ENCODE measurements at places on chromosomes 16 and 17. TPM values are rescaled to one million over a fixed set of nuclear protein-coding genes. Genes with fewer than 3 reads are reported as not detected.

- no peak for DNase-seq
These were observed 103.3 kb downstream of the ABCC6 start for GRCh38 chr16:16120044-16120381.

DNA sequence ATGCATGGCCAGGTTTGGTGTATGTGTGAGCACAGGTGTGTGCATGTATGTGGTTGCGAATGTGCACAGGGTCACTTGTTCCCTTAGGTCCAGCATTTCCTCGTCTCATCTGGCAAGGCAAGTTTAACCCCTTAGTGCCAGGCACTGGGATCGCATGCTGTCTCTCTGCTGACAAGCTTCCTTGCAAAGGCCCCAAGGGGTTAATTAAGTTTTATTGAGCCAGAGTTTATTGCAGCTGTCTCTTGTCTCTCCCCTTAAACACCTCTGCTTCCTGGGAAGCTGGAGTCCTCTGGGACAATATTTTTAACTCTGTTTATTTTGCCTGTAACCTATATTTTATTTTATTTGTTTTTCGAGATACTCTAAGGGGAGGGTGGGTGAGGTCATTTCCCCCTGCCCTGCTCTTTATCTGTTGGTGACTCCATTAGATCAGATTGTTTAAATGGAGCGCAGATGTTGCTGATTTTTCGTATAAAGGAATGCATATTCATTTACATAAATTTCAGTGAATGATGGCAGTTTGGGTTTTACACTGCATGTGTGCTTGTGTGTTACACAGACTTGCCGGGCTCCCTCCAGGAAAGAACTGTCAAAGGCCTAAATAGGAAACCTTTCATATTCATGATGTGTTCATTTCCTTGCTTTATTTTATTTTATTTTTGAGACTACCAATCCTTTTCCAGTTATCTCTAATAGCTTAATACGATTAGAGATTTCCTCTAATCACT, 99.7 kb downstream of the CBLN1 start:
- DNase-seq = peak; percentile 4

GRCh38 chr16:14955546-14956231, 18.4 kb downstream of the NPIPA1 start:
- DNase-seq = no peak

- no peak for DNase-seq
These were observed 66.6 kb upstream of the ARL4D start for GRCh38 chr17:43332230-43332629.

GRCh38 chr17:43578699-43579565, 32.8 kb upstream of the ETV4 start:
- DNase-seq = peak; percentile 63

GRCh38 chr17:8118769-8119580, 661 bp upstream of the ALOXE3 start:
- no peak for DNase-seq

GRCh38 chr17:32323811-32324491, 18.0 kb downstream of the C17orf75 start:
- DNase-seq = no peak

DNA sequence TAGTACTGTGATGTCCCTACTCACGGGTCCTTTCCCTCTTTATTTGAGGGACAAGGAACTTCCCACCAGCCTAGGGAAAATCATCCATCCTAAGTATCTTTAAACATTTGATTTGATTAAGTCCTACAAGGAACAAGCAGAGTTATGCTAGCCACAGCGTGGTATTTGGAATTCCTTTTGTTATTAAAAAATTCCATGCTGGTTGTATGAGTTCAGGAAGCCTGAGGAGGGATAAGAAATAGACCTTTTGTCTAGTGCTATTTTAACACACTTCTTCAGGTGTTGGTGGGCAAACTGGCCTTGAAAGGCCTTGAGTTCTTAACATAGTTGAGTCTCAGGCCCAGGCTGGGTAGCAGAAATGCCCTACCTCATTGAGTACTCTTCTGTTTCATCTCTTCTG, 105.4 kb upstream of the TBX2 start:
- no peak for DNase-seq

GRCh38 chr17:17053446-17054379, 11.5 kb downstream of the MPRIP start:
- no peak for DNase-seq

GRCh38 chr16:14302031-14302398, 230.9 kb downstream of the MRTFB start:
- DNase-seq = no peak

- DNase-seq = no peak
These were observed 16.0 kb downstream of the CSNK1D start for GRCh38 chr17:82257473-82257872.

DNA sequence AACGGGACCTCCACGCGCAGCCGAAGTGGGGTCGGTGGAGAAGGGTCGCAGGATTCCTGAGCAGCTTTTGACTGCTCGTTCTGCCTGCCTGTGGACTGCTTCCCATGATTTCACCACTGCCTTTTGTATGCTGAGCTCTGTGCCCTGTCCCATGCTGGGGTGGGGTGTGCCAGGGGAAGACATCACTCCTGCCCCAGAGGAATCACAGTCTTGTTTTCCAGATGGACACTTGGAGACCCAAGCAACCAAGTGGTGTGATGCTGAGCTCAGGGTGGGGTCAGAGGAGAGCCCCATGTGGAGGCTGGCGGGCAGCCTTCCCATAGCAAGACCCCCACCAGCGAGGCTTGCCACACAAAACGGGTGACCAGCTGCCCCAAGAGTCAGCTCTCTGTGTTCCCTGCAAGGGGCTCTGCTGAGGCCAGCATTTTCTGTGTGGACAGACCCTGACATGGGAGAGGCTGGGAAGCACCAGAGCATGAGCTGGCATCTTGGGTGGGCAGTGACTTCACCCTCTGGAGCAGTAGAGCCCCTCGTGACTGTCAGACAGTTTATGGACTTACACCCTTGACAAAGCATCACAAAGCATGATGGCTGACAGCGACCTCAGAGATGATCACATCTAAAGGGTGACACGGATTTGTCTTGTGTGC, 111.9 kb downstream of the GNAO1 start:
- DNase-seq = no peak

DNA sequence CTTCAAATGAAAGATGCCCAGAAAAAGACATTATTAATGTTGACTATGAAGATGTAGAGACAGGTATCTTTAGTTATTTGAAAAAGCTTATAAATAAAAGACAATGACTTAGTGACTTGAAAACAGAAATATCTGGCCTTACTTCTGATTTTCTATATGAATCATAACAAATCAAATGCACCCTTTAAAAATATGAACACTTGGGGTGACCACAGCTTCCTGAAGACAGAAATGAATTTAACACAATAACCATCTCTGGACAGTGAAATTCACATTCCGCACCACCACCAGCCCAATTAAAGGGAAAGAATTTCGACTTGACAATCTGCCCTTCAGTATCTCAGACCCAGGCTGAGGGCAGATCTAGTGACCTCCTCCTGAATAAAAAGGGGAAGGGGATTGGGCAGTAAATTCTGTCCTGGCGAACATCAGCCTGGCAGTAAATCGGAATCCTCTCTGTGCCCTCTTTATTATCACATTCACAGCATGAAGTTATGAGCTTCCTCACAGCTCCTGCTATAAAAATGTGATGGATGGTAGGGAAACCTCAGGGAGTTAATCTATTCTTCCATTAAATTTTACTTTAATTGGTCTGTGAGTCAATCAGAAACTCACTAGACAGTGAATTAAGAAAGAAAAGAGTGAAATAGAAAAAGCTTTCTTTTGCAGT, 131.5 kb downstream of the SNX11 start:
- DNase-seq = no peak

GRCh38 chr17:19310151-19310550, 52.4 kb downstream of the B9D1 start:
- no peak for DNase-seq

GRCh38 chr16:70746040-70746707, 54.8 kb downstream of the VAC14 start:
- no peak for DNase-seq

DNA sequence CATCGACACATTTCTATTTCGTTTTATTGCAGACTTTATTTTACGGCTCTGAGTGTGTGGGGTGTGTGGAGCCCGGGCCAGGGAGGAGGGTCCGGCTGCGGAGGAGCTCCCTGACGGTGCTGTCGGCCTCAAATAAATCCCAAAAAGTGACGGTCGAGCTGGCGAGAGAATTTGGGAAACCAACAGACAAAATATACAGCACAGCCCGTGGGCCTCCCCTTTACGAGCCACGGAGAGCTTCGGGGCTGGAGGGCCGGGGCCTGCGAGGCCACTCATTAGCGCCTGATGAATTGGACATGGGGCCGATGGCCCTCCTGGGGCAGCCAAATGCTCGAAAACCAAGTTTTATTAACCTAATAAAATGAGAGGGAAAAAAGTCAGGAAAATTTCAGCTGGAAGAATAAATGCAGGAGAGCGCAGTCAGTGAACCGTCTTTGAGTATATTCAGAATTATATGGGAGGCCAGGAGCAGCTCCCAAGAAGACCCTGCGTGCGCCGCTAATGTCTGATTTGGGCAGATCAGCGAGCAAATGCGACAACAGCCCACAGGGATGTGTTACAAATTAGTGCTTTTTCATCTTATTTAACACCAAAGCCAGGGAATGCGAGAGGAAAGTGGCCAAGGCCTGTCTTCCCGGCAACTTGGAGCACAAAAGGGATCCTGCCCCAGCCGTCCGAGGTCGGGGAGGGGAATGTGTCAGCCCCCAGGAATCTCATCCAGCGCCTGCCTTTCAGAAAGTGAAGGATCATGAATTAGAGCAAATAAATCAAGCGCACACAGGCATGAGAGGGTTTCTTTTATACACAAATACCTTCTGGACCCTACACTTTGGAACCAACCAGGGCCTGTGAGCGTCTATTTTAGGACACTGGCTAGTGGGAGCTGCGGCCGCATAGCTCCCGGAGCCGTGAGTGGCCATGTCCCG, 249.1 kb downstream of the C16orf95 start:
- no peak for DNase-seq

DNA sequence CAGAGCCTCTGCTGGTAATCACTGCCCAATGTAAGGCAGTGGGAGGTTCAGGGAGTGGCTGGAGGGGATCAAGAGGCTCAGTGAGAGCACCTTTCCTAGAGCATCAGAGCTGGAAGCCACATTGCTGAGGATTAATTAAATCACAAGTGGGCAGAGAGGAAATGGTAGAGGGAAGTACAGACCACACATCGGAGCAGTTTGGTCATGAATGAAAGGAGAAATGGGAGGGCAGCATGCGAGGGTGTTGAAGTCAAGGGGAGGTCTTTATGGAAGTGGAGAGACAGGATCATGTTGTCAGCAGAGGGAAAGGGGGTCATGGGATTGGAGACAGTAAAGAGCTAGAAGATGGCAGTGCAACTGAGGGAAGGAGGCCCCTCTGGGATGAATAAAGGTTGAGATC, 2.3 kb downstream of the CCL17 start:
- DNase-seq = no peak

DNA sequence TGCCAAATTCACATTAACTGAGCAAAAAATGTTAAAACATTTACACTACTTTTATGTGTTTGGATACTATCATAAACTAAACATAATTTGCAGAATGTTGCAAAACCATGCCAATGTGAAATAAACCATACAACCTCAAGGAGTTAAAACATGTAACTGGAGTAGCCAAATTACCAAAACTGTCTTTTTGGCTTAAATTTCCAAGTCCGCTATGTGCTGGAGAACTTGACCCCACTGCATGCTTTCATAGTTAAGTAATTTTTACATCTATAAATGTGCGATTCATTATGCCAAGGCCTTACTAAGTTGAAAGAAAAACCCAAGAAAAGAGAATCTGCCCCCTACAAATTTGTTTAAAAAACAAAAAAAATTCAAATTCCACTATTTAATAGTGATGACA, 28.2 kb downstream of the BRD7 start:
- no peak for DNase-seq

- DNase-seq = no peak
These were observed 139.0 kb upstream of the TNRC6C start for GRCh38 chr17:77819497-77819896.

DNA sequence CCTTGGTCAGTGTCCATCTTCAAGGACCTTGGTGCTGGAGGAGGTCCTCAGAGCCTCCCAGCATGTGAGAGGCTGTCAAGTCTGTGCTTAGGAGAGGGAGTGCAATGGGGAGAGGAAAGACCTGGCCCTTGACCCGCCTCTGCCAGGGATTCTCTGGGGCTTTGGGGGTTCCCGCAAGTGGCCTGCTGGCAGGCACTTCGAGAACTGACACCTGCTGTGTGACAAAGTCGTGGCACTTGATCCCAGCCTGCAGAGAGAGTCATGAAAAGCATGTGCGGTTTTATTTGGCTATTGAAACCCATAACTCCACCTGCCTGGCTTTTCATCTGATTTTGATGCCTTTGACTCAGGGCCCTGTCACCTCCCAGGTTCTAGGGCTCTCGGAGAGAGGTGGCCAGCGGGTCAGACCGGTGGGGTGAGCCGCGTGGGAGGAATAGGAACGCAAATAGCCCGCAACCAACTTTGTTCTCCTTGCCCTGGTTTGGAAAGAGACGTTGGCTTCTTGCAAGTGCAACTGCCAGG, 42.8 kb upstream of the GSE1 start:
- DNase-seq = no peak

DNA sequence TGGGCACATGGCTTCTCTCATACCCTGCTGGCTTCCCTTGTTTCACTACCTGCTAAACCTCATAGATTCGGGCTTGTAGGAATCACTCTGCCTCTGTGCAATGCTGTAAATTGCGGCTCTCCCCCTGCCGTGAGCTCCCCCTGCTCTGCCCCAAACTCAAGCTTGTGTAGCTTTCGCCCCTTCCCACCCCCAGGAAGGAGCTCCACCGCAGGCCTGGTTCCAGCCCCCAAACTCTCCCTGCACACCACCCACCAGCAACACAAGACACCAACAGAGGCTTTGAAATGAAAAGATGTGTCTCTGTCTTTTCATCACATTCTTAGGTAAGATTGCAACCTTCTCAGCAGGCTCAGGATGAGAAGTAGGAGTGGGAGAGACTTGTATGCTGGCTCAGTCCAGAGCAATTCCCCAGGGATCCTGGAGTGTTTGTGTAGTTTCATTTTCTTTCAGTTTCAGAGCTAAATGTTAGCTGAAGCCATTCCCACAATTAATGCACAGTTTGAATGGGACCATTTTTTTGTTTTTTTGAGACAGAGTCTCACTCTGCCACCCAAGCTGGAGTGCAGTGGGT, 14.2 kb downstream of the CX3CL1 start:
- peak; percentile 51 for DNase-seq

DNA sequence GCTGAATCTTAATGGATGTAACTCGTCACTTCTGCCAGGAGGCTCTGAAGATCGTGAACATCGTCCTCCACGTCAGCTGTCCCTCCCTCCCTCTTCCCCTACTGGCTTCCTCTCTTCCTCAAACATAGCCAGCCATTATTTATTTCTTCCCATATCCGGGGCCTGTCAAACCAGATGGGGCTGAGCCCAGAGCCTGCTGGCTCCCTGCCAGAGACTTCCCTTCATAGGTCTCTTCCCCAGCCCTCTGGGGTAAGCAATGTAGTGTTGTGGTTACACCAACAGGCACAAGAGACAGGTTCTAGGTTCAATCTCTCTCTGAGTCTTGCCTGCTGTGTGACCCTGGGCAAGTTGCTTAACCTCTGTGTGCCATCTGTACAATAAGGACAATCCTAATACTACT, 40.1 kb upstream of the ZFP90 start:
- DNase-seq = no peak

The TBC1D3H gene
- polyA plus RNA-seq = not detected

The NAGS gene
- polyA plus RNA-seq = 2.0 TPM

The C17orf113 gene
- polyA plus RNA-seq = 4.7 TPM

The TMEM98 gene
- polyA plus RNA-seq = 216 TPM

The TBC1D28 gene
- not detected for polyA plus RNA-seq

Data from left kidney (tissue), 8 donors.